ENCODE measurements at places on chromosomes 11 and 22.

DNA sequence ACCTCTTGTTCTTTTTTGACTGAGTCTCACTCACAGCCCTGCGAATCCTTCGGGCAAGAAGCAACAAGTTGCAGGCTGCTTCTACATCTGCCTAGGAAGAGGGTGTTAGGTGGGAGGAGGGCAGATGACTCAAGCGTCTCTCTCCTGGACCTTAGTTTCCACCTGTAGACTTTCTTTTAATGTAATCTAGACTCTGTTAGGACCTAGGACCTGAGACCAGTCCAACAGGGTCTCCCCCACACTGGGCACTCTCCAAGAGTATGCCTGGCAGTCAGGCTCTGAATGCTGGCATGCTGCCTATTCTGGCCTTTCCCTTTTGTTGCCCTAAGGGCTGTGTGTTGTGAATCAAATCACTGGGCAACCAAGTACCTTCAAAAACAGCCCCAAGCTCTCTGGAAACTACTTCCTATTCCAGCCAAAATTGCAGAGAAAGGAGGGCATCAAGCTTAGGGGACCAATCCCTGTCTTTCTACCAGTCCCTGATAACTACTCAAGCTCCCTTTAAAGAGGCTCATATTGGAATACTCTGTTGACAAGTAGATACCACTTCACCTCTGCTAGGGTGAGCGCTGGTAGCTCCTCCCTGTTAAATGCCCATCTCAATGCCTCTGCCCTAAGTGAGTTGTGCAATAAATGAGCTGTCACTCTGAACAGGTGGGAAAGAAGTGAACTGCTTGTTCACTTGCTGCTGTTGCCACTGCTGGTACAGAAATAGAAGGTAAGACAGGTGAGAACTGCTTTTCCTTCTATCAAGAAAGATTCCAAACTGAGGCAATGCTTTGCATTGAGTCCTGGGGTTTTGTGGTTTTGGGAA, at the start of gene BBOX1:
Gene BBOX1 (plus strand): TSS at position 514 of the 814 bp plus-strand sequence. CDS start 14,616 bp downstream, outside the sequence.
- DNase-seq, result no peak

- DNase-seq, result peak; percentile 77
Measured at GRCh38 chr11:117843666-117844484, 19.3 kb upstream of the FXYD2 start.

DNA sequence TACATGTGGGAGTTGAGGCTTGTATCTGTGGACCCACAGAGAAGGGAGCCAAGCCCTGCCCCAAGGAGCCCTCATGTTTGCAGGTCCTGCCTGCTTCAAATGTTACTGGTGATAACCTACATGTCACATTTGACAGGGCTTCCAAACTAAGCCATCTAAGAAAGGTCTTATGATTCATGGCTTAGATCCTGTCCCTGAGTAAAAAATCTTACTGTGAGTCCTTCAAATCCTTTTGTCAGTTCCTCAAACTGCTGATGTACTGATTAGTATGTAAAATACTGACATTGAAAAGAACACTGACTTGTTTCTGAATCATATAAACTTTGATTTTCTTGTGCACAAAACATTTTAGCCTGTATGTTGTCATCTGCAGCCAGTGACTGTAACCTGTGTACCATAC, 1.0 kb upstream of the PANX1 start:
- DNase-seq, result no peak

GRCh38 chr22:29344137-29344536, 28.6 kb upstream of the RASL10A start:
- no peak for DNase-seq

GRCh38 chr22:18057568-18058209, 20.1 kb upstream of the PEX26 start:
- no peak for DNase-seq

GRCh38 chr11:132114185-132114584, 743.8 kb downstream of the NTM start:
- no peak for DNase-seq

DNA sequence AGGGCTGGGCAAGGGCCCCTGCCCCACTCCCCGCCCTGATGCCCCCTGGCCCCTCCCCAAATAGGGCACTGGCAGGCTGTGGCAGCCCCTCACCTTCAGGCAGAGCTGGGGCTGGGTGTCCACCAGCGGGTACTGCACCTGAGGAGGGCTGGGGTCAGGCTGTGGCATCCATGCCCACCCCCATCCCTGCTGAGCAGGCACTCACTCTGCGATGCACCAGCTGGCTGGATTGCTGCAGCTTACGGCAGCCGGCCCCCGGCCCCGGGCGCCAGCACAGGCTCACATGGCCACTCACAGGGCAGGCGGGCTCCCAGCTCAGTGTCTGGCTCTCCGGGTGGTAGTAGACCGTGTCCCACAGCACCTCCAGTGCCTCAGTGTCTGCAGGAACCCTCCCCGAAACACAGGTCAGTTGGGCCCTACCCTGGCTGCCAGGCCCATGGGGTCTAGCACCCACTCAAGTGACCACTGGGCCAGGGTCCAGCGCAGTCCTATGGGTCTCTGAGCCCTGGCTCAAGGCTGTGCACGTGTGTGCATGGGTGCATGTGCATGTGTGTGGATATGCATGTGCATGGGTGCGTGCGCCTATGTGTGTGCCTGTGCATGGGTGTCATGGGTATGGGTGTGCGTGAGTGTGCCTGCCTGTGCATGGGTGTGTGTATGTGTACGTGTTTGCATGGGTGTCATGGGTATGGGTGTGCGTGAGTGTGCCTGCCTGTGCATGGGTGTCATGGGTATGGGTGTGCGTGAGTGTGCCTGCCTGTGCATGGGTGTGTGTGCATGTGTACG, 14.4 kb downstream of the IL17REL start:
- DNase-seq, result no peak

GRCh38 chr11:97463891-97464290, 1074.1 kb downstream of the JRKL start:
- no peak for DNase-seq

DNA sequence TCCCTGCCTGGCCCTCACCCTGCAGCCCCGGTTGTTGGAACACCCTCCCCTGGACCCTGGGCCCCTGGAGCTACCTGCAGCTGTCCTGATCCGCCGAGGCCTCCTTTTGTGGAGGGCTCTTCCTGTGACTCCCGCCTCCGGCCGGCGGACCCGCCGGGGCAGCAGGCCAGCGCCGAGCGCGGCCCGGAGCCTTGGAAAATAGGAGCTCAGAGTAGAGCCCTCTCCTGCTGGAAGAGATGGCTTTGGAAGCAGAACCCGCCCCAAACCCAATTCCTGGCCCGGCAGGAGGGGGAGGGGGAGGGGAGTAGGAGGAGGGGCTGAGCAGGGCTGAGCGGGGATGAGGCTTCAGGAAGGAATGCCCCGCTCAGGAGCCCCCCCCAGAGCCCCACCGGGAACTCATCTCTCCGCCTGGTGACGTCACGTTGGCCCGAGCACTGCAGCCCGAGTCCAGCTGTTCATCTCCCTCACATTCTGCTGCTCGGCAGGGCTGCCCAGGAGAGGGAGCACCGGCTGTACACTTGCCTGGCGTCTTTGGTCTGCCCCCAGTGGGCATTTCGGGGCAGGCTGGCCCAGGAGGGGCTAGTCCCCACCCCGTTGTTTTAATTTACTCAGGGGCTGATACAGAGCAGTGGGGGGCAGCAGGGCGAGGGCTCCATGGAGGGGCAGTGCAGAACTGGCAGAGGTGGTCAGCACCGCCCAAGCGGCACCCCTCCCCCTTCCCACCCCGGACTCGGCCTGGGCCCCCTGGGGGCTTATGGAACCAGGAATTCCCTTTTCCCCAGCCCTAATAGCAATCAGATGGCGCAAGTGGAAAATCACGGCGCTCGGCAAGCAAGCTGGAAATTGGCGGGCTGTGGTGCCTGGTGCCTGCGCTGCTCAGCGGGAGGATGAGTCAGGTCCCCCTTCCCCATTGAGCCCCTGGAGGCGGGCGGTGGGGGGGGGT, at the start of gene MRGPRF:
Gene MRGPRF (minus strand): TSS at position 238 of the 943 bp plus-strand sequence. CDS start 3,345 bp downstream, outside the sequence.
- DNase-seq, result no peak

- no peak for DNase-seq
Measured at GRCh38 chr11:60274416-60274815, 6.0 kb upstream of the MS4A4A start.

DNA sequence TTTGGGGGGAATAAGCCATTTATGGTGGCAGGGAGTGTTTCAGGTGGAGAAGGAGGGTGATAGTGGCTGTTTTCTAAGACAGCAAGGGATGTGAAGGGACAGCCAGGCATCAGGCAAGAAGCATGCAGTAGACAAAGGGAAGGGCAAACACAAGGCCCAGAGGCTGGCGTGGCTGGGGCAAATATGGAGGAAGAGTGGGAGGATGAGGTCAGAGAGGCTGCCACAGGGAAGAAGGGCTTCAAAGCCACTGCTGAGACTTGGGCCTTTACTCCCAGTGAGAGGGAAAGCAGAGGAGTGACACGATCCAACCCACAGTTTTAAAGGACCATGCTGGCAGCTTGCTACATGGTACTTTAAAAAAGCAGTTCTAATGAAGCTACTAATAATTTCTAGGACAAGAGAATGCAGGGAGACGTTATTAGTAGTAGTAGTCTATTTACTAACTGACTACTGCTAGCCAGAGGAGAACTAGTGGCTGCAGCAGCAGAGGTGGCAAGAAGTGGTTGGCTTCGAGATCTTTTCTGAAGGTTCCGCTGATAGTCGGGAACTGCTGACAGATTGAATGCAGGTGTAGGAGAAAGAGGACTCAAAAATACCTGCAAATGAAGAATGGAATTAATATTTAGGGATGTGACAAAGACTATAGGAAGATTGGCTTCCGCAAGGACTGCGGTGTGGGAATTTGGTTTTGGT, 13.7 kb downstream of the KMT5B start:
- no peak for DNase-seq

DNA sequence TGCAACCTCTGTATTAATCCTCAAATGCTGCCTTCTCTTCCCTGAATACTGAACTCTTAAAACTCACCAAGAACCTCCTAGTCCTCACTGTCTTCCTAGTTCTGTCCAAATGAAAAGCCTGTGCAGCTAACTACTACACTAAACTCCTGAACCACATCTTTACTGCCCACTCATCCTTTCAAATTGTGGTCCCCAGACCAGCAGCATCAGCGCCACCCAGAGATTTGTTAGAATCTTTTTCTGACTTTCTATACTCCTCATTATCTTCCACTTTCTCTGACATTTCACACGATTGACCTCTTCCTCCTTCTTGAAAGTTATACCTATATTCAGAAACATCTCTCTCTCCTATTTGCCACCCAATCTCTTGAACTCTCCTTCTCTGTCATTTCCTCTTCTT, 461.3 kb downstream of the DLG2 start:
- no peak for DNase-seq

DNA sequence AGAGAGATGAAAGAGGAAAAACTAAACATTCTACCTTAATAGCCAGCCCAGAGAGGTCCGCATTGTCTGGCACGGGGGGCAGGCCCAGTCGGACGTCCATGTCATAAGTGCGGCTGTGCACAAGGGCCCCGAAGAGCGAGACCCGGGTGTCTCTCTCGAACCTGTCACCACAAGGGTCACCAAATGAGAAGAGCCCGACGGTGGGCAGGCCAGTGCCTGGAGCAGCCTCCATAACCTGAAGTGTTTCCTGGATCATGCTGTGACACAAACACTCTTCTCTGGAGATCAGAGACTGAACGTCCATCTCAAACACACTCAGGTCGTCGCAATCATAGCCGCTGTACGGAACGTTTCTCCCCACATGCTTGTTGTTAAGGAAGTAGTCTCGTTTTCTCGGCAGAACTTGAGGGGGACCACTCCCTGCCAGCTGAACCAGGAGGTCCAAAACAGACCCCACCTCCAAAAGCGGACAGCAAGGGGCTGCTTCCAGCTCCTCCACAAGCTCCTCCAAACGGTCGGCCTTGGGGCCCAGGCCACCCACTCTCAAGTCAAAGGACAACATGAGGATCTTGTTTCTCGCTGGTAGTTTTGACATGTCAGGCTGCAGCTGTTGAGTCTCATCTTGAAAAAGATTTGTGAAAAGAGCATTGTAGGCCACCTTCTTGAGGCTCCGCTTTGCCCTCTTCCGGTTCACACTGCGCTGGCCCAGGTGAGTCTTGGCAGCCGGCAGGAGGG, 971 bp downstream of the TUBGCP6 start:
- no peak for DNase-seq

- no peak for DNase-seq
Measured at GRCh38 chr11:927871-928270, 2.2 kb downstream of the AP2A2 start.
